ENCODE measurements at places on chromosomes 3 and 15.
A peak's percentile ranks its signal among the peaks of the same experiment; 100 is the strongest.

DNA sequence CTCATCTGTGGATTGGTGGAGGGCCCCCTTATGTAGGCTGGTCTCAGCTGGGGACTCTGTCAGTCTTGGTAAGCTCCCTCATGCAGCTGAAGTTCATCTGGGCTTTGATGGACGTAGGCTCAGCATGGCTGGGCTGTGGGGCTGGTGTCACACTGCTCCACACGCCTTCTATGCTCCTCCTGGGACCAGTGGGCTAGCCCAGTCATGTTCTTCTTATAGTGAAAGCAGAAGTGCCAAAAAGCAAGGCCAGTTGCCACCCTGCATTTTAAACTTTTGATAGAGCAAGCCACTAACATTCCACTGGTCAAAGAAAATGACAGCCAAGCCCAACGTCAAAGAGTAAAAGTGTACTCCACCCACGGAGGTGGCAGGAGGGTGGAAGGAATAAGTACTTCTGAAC is 165.5 kb downstream of the MEX3B start:
- DNase-seq, result no peak

GRCh38 chr3:129314386-129315222 is 35.9 kb downstream of the HMCES start:
- peak; percentile 96 for DNase-seq

- DNase-seq, result no peak
Observed at GRCh38 chr15:94023531-94023930, 207.8 kb upstream of the MCTP2 start.

DNA sequence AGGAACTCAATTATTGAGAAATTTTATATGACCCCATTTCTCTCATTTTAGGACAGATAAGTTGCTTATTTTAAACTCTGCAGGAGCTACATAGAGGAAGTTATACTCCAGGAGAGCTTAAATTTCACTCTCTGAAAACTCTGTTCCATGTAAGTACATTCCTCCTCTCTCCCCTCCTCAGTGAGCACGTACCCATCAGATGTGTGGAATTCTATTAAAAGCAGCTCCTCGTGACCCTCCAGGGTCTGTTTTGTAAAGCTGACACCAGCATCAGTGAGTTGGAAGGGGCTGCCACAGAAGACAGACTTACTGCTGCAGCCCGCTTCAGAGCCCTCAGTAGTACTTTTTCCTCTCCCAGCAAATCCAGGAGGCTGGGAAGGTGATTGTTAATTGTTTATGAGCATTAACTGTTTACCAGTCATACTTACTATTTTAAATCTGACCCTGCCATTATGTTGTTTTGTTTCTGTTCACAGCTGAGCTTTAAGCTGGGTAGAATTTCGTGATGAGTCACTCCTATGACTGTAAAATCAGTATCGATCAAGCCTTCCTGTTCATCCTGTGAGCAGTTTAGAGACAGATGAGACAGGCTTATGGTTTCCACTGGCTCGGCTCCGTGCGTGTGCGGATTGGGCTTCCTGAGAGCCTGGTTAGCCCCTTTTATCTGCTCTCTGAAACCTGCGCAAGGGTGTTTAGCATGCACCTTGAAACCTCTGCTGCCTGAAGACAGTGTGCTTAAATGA is 20.4 kb downstream of the IGF1R start:
- peak; percentile 85 for DNase-seq

- peak; percentile 47 for DNase-seq
Observed at GRCh38 chr3:127208483-127209100, 15.7 kb downstream of the PRR23E start.

GRCh38 chr3:58452176-58452575 is 18.5 kb upstream of the PDHB start:
- DNase-seq, result no peak
